ENCODE measurements at places on chromosomes 1 and 21. TPM values are rescaled to one million over a fixed set of nuclear protein-coding genes. Genes with fewer than 3 reads are reported as not detected.

DNA sequence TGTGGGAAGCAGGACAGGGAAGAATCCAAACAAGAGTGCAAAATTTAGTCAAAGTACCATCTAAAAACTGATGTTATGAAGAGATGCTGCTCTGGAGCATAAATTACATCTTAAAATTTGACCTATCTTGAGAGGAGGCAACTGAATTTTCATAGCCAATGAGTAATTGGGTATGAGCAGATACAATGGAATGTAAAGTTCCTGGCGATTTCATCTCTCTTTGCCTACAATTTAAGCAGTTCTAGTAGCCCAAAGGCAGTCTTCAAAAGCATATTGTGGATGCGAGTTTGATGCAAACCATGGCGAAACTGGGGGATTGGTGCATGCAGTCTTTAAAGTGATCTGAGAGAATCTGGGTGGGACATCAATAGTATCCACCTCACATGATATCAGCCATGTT is 1265.9 kb downstream of the BRINP3 start:
- no peak for DNase-seq

DNA sequence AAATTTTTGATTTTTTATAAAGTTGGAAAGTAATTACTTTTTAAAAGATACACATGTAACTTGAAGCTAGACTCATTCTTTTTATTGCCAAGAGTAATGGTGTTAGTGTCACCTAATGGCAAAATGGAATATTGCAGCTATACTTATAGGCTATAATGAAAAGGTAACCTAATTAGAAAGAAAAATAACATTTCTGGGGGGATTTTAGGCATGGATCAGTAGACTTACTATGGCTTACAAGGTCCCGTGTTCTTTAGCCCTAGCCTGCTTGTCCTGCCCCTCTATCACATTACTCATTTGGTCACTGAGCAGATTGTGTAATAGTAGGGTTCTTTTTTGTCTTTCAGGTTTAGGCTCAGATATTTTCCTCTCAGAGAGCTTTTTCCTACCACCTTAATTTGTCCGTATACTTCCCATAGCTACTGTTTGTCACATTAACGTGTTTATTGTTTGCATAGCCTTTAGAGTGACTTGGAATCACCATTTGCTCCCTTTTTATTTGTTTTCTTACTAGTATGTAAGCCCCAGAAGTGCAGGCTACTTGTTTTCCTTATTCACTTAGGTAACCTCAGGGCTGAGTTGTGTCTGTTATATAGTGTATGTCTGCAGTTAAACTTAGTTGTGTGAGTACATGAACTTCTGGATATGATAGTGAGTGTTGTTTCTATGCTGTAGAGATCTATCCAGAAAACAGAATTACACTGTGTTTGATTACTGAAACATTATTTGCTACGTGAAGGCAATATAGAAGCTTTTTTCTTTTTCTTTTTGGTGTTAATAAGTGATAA is 58.7 kb downstream of the RABGAP1L start:
- no peak for DNase-seq

- DNase-seq, result peak; percentile 65
Measured at GRCh38 chr1:228304766-228305395, 97.0 kb downstream of the OBSCN start.

TLR5 gene
- 1.6 TPM for total RNA-seq

DNA sequence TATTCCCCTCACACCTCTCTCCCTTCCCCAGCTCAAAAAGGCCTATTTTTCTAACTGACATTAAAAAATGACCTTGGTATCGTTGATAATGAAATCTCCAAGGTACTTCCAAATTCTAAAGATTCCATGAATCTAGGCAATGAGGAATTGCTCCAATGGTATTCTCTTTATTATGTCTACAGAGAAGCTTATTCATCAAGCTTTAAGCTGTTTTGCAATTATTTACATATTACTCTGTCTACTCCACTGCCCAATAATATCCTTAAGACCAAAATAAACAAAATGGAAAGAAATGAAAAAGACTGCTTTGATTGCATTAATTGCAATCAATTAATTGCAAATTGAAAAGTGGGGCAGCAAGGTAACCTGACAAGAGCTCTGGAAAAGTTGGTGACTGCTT is 7.9 kb downstream of the PLPP3 start:
- DNase-seq, result no peak

GRCh38 chr1:228216371-228217320 is 8.8 kb downstream of the OBSCN start:
- DNase-seq, result peak; percentile 84

Measured in lower leg skin (tissue), 4 donors.